Stimulated activated CD8-positive, alpha-beta memory T cell treated with anti-CD3 and anti-CD28 coated beads, Interleukin-7, amount 100 ng/mL, for 1 hour (primary cell): ENCODE measurements at places on chromosomes 3 and 15.
A peak's percentile ranks its signal among the peaks of the same experiment; 100 is the strongest.

DNA sequence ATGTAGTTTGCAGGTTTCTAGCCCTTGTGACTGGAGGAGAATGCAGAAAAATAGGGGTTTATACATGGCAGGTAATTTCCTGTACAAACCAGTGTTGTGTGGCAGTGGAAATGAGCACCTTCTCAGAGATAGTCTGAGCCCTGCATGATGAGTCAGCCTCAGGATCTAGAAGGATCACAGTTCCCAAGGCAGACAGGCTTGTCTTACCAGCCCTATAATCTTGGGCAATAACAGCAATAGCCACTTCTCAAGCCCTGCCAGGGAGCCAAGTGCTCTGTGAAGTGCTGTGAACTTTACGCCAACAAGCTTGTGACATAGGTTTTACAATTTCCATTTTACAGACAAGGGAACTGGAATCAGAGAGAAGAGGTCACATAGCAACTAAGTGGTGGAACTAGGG lies 89.4 kb downstream of the CD47 start:
- DNase-seq, result no peak

DNA sequence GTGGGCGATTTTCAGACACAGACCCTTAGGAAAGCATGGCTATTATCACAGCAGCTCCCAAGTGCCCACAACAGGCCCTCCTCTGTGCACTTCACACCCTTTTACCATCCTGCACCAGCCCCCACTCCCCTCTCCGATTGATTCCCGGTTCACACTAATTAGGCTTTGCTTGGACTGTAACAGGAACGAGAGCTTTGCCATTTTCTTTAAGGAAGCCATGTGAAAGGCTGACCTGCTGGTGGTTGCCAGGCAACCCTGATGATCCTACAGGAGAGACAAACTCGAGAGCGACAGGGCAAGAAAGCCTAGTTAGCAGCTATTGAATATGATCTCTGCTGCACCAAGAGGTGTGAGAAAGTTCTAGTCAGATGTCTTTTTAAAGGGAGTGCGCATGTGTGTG lies 28.2 kb upstream of the DET1 start:
- no peak for DNase-seq

- DNase-seq, result no peak
Measured at GRCh38 chr3:98594628-98595324, 1.4 kb upstream of the CPOX start.

GRCh38 chr3:129974833-129975704 lies 549 bp downstream of the TRH start:
- DNase-seq, result no peak

DNA sequence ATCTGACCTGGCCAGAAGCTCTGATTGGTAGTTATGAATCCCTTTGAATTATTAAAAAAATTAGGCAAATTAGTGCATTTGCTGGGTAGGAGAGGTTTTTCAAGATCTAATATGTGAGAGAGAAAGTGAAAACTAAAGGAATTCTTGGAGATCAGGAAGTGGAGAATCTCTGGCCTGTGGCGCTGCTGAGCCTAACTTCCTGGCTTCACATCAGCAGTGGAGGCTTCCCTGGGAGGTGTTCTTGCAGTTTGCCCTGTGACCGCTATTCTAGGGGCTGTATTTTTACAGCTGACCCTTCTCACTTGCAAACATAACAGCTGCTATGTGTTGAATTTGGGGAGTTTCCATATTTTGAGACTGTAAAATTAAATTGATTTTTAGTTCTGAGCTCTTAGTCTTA lies 166.4 kb downstream of the ATG7 start:
- no peak for DNase-seq

DNA sequence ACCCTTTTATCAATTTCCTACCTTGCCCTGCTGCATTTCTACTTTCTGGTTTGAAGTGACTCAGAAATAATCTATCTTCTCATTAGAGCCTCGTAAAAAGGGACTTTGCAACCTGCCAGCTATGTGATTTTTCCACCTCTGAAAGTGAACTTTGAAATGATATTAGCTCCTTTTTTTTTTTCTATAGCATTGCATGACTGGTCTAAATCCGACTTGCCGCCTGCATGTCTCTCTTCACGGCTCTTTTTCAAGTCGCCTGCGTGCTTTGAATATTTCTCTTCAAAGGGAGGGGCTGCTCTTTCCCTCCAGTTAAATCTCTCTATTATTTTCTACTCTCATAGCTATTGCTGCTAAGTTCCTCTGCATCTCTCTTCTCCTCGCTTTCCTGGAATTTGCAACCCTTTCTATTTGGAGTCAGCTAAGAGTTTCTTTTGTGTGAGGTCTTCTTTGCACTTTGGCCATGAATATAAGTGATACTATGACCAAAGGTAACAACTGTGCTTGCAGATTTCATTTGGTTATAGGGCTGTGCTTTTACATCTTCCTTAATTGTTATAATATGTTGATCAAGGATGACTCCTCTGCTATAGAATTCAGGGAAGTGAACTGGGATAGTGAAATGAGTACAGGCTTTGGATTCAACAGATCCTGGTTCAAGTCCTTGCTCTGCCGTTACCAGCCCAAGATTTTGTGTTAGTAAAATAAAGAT lies 541.1 kb downstream of the AGBL1 start:
- no peak for DNase-seq

DNA sequence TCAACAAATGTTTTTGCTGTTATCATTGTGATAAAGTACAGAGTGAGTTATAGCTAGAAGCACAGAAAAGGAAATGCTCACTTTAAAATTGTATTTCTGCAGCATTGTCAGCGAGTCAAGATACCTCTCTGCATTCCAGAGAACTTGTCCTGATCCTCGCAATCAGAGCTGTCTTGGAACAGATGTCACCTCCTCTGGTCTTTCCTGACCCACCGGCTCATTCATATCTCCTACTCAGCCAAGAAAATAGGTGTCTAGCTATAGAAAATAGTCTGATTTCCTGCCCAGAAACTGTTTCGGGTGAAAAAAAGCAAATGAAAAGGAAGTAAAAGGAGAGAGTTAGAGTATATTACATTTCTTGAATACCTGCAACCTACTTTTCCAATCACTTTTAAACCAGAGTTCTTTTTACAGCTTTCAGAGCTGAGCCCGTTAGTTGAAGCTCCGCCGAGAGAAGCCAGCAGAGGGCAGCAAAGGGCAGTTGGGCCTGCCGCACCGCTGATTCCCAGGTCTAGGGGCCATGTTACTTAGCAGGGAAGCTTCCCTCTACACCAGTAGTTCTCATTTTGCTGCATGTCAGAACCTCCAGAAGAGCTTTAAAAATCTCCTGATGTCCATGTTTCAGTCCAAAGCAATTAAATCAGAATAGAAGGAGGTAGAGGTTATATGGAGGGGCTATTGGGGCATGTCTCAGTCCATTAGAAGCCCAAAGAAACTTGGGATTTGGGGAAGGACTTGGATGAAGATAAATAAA lies 185.7 kb upstream of the THRB start:
- peak; percentile 20 for DNase-seq

- DNase-seq, result no peak
Measured at GRCh38 chr15:91186904-91187656, 87.0 kb downstream of the SV2B start.

- DNase-seq, result no peak
Measured at GRCh38 chr15:73923156-73923487, 3.1 kb upstream of the LOXL1 start.
